Right forelimb (tissue), 1 donor: ENCODE measurements at places on chromosomes 5 and 9.
A peak's percentile ranks its signal among the peaks of the same experiment; 100 is the strongest.

DNA sequence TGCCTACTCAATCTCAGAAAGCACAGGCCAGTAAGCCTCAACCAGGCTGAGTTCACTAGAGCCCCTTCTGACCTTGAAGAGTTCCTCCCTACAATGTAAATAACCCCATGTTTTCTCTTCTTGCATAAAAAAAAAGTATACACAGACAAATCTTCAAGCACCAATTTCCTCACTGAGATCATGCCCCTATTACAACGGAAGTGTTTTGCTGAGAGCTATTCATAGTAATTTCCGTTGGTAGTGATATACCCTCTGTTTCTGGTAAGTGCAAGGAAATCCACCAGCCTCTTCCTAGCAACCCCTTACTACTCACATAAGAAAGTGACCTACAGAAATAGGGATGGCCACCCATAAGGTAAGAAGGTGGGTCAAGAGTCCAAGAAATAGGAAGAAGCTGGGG, 76.4 kb upstream of the TARS1 start:
- no peak for DNase-seq

- DNase-seq, result no peak
Measured at GRCh38 chr5:72518001-72518683, 10.9 kb upstream of the ZNF366 start.

- no peak for DNase-seq
Measured at GRCh38 chr9:21015995-21016394, 15.4 kb downstream of the HACD4 start.

DNA sequence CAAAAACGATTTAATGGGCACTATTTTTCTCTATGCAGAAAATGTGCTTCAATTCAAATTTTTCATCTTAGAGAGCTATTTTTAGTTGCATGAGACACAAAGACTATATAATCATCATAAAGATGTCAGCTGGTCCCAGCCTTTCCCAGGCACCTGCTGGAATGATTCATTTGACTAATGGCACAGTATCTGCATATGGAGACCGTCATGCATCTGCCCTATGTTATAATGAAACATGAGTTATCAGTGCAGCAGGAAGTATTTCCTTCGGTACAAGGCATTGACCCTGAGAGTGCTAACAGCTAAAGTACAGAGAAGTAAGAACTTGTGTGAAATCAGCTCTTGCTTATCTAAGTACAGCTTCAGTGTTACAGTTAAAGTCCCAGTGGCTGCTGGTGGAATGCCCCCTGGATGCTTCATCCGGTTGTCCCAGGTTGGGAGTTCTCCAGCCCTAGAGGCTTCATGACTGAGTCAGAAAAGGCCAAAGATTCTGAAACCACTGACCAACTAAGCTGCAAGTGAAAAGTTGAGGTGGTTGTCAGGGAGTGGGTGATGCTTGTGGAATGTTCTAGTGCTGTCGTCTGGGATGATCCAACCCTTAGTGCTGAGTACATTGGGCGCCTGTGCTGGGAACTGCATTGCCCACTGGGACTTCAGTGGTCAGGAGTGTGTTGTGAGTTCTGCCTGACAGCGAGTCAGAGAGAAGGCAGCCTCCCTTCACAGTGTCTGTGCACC, 57.2 kb downstream of the MTRR start:
- no peak for DNase-seq

DNA sequence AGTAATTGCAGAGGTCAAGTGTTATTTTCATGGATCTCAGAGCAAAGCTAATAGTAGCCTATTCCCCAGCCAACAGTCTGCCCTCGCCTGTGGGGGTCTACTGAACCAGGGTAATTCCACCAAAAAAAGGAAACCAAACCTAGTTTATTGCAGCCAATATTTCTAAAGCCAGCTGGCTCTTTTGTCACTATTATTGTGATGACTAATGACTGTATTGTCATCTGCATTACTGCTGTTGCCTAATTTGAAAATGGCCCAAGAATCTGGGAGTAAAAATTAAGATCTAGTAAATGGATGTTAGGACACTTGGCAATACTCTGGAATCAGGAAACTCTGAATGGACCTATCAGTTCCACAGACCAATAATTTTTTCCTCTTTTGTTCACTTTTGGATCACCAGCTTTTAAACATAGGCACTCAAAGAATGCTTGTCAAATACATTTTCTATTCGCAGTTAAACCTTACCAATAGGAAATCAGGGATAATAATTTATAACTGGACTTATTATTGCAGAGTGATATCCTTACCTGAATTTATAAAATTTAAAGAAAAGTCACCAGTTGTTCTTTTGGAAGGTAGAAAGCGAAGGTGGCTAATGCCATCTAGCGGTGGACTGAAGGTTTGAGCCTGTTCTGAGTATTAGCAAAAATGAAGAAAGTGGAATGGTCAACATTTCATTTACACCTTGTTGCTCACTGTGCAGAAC, 69.2 kb downstream of the SYK start:
- peak; percentile 53 for DNase-seq

- no peak for DNase-seq
Measured at GRCh38 chr9:73347720-73348119, 196.1 kb downstream of the ANXA1 start.

GRCh38 chr5:161051920-161052500, 200.0 kb upstream of the ATP10B start:
- DNase-seq, result no peak

- DNase-seq, result no peak
Measured at GRCh38 chr5:175672976-175673648, 15.2 kb downstream of the HRH2 start.

DNA sequence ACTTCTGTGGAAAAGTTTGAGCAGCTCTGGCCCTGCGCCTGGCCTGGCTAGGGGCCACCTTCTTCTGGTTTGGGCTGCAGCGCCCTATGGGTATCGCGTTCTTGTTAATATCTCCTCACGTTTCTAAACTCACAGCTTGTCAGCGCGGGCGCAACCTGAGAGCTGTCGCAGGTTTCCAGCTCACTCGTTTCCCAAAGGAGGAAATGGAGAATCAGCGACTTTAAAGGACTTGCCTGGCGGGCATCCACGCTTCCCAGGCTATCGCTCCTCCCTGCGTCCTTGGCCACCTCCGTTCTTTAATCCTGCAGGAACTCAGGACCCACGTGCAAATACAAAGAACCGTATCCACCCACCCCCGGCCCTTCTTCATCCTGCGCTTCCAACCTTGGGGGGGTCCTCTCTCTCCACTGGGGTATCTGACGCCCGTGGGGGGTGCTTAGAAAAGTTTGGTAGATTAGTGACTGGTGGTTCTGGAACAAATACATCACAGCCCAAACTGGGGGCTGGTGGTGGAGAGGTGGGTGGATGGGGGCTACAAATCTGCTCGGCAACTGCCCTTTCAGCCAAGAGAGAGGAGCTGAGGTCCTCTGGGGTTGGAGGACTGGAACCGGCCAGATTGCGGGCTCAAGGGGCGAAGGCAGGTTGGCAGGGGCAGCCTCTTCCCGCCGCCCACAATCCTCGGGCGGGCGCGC, 578 bp upstream of the PSAT1 start:
- peak; percentile 78 for DNase-seq

GRCh38 chr5:122561209-122561608, 213.7 kb upstream of the SNX2 start:
- no peak for DNase-seq

DNA sequence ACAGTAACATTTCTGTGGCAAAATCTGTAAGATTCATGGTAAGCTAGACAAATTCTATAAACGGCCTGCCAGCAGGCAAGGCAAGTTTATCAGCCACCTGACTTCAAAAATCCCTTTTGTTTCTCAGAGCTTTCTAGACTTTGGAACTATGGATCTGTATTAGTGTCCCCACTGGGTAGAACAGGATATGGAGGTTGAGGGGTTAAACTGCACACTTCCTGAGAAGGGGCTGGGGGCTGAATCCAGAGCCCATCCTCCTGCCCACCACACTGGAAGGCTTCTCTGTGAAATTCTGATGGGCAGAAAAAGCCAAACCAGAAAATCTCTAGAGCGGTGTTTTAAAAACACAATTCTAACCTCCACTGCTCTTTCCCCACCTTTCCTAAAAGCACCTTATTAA, 128.7 kb downstream of the ENTREP1 start:
- no peak for DNase-seq

DNA sequence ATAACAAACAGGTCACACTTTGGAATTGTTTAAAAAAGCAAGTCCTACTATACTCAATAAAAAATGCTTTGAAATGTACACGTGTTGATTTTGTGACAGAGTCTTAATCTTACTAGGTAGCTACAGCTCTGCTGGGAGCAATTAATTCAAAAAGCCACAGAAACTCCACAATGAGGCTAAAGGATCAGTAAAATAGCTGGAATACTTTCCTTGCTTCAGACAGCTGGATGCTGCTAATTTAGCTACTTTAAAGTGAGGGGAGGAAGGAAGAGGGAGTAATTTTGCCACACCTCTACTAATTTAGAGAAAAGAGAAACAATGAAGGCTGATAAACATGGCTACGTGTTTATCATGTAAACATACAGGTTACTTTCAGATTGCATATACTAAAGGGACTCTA, 927.6 kb upstream of the DMAC1 start:
- no peak for DNase-seq

GRCh38 chr9:38284588-38285051, 107.9 kb upstream of the ALDH1B1 start:
- no peak for DNase-seq

DNA sequence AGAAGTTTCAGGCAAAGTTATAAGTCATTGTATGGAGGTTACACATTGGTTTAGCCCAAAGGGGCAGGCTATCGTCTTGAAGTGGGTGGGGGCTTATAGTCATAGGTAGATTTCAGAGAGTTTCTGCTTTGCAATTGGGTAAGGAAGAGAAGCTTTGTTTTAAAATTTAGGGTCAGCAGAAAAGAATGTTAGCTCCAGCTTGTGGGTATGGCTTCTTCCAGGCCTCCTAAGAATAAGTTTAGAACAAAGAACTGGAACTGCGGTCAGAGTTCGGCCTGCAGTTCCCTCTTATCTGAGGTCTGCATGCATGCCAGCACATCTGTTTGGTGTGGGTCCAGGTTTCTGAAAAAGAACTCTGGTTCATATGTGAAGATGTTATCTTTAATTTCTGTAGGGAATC, 96.1 kb downstream of the CYFIP2 start:
- DNase-seq, result no peak

DNA sequence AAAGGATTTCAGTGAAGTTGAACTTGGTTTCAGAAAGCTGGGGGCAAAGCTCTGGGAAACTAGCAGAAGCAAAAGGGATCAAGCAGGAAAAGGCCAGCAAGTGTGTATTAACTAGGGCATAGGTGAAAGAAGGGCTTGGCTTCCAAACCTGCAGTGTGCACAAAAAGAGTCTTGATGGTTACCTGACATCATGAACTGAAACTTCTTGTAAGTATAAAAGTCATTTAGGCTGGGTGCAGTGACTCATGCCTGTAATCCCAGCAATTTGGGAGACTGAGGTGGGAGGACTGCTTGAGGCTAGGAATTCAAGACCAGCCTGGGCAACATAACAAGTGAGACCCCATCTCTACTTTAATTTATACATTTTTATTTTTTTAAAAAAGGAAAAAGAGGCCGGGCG, 216.4 kb downstream of the EPB41L4A start:
- no peak for DNase-seq

GRCh38 chr5:36444582-36445418, 143.1 kb upstream of the RANBP3L start:
- no peak for DNase-seq

GRCh38 chr9:95171596-95171995, 145.9 kb downstream of the FANCC start:
- DNase-seq, result no peak

DNA sequence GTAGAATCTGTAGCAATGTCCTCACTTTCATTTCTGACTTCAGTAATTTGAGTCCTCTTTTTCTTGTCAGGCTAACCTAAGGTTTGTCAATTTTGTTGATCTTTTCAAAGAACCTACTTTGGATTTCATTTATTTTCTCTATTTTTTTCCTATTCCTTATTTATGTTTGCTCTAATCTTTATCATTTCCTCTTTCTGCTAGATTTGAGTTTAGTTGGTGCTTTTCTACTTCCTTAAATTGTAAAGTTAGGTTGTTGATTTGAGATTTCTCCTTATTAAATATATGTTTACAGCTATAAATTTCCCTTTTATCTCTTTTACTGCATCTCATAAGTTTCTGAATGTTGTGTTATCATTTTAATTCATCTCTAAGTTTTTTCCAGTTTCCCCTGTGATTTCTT, 75.1 kb upstream of the FAM120A start:
- no peak for DNase-seq

GRCh38 chr9:98596486-98596885, 112.2 kb downstream of the GABBR2 start:
- no peak for DNase-seq

- DNase-seq, result no peak
Measured at GRCh38 chr5:63070001-63070400, 491.4 kb downstream of the LRRC70 start.

DNA sequence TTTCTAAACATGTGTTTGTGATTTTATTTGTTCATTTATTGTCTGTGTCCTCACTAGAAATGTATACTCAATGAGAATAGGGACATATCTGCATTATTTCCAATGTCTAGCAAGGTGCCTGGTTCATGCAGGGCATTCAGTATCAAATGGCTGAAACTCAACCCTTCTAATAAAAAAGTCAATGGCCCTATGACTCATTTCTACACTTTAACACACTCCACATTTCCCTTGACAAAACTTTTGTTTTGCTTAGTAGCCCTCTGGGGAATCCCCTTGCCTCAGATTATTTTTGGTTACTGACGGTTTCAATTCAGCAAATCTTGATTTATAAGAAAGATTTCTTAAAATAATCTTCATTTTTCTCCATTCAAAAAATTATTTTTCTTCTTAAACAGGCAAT, 206.0 kb upstream of the DMRTA1 start:
- DNase-seq, result no peak

- no peak for DNase-seq
Measured at GRCh38 chr5:112163435-112163834, 255.6 kb downstream of the EPB41L4A start.

DNA sequence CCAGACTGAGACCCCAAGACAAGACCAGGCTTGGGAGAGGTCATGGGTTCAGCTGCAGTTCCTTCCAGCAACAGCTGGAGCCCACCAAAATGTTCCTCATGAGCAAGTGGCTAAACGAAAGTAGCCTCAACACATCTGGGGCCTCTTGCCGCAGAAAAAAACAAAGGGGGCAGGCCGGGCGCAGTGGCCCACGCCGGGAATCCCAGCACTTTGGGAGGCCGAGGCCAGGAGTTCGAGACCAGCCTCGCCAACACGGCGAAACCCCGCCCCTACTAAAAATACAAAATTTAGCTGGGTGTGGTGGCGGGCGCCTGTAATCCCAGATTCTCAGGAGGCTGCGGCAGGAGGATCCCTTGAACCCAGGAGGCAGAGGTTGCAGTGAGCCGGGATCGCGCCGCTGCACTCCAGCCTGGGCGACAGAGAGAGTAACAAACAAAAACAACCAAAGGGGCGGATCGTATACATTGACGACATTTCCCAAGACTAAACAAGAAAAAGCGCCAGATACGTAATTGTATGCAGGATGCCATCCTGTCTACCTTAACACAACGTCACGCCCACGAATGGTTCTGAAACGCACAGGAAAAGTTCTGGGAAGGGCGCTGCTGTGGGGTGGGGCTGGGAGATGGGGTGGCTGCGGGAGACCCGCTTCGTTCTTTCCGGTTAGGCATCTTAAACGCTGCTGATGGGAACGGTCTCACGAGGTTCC, 1.7 kb downstream of the INPP5E start:
- DNase-seq, result no peak

- DNase-seq, result no peak
Measured at GRCh38 chr5:96321345-96321744, 111.7 kb downstream of the PCSK1 start.
